ENCODE measurements at places on chromosomes 13 and 19. TPM values are rescaled to one million over a fixed set of nuclear protein-coding genes. Genes with fewer than 3 reads are reported as not detected.
A peak's percentile ranks its signal among the peaks of the same experiment; 100 is the strongest.

DNA sequence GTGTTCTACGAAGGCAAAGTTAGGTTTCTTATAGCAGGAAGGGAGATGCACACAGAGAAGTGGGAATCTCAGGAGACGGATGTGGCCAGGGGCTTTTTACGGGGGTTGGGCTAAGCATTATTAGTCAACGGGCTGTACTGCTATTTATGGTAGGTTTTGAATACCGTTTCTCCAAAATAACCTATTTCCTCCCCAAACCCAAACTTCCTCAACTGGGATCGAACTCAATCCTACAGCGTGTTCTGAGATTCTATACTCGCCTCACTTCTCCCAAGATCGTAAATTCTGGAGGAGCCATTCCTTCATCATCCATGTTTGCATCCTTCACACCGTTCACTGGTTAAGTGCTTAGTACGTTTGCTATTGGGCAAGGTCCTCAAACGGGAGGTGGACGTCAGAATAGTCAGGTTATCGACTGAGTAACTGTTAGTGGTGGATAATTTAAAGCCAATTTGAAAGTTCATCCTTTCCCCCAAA lies 1.2 kb upstream of the TRIM13 start:
- no peak for DNase-seq

GRCh38 chr19:34184880-34185491 lies 12.7 kb downstream of the LSM14A start:
- DNase-seq: no peak

- DNase-seq: peak; percentile 52
Observed at GRCh38 chr13:80469853-80470381, 129.0 kb upstream of the SPRY2 start.

DNA sequence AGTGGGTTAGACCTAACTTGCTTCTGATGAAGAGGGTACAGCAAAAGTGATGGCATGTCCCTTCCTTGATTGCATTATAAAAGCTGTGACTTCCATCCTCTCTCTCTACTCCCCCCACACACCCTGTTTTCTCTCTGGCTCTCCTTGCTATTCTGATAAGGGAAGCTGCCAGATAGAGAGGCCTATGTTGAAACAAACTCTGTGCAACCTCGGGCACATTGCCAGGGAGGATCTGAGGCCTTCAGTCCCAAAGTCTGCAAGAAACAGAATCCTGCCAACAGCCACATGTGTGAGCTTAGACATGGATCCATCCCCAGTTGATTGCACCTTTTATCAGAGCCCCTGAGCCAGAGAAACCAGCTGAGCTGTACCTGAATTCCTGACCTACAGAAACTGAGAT lies 44.8 kb upstream of the ARGLU1 start:
- no peak for DNase-seq

DNA sequence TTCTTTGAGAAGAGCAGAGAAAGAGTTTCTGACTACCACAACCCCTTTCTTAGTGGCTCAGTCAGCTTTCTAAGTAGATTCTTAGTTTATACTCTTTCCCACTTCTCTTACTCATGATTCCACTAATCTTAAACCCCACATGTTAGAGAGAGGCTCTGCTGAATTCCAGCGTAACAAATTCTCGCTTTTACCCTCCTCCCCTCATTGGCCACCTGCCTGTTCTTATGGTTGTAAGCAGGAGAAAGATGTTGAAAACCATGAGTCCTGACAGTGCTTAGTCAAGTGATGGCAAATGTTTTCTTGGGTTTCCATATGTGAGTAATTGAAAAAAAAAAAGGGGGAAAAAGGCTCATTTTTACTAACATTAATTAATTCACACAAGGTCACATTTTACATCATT lies 125.9 kb downstream of the ZDHHC20 start:
- DNase-seq: no peak

GRIK5 gene
- not detected for total RNA-seq

- peak; percentile 96 for DNase-seq
Observed at GRCh38 chr13:110390567-110390966, 83.5 kb downstream of the COL4A2 start.

DNA sequence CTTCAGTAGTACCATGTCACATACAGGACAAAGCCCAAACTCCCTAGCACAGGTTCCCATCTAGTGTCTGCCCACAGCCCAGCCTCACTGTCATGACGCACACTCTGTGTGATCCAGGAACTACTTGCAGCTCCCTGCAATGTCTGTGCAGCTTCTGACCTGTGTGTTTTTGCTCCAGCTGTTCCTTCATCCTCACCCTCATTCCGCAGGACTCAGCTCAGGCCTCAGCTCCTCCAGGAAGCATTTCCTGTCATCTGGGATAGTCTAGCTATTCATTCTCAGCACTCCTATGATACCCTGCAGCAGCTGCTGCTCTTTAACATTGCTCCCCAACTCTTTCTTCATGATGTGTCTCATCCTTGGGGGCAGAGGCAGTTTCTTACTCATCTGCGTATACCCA lies 56.1 kb downstream of the ENOX1 start:
- DNase-seq: no peak

DNA sequence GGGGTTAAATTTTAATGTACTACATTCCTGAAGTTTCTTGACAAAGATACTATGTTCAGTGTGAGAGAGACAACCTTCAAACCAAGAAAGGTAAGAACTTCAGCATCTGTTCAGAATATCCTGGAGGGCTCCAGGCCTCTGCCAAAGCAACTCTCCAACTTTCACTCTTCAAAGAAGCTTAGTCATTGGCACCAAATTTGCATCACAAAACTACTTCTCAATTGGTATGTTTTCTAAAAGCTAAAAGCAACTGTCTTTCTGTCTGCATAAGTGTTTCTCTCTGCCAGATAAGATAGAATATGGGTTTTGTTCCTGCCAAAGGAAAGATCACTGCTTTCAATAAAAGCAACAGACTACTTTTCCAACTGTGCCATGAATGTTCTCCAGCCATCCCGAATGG lies 187.4 kb downstream of the SUCLA2 start:
- DNase-seq: no peak

DNA sequence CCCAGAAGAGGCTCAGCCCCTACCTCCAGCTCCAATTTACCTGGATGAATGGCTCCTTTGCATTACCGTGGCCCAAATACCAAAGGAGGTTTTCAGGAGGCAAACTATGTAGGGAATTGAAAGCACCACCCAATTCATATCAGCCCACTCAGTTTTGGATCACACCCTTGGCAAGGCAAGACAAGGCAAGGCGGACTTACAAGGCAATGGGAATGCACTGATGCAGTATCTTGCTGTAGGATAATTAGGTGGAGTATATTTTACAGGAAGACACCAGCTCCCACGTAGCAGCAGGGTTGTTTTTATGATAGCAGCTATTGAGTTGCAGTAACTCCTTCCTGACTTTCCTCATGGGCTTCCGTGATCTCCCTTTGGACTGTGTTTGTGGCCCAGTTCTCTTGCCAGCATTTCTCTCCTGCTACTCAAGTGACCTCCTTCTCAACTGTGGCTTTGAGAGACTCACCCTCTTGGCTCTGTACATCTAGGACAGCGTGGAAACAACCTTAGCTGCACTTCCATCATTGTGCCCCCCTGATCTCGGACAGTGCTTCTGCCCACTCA lies 935.9 kb downstream of the EFNB2 start:
- no peak for DNase-seq

DNA sequence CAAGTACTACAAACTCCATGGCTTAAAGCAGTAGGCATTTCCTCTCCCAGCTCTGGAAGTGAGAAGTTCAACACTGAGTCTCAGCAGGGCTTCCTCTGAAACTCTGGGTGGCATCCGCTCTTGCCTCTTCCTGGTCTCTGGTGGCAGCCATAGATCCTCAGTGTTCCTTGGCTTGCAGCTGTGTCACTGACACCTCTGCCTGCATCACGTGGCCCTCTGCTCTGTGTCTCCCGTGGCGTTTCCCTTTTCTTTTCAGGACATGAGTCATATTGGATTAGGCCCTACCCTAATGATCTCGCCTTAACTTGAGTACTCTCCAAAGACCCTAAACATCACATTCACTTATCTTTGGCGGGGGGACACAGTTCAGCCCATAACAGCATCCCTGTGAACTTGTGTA lies 466.7 kb downstream of the MYO16 start:
- peak; percentile 60 for DNase-seq

CLEC11A gene
- total RNA-seq: 1.7 TPM

- peak; percentile 87 for DNase-seq
Observed at GRCh38 chr13:28574617-28575142, 79.8 kb upstream of the FLT1 start.

TSHZ3 gene
- 8.3 TPM for total RNA-seq

ICAM5 gene
- total RNA-seq: 0.79 TPM

DNA sequence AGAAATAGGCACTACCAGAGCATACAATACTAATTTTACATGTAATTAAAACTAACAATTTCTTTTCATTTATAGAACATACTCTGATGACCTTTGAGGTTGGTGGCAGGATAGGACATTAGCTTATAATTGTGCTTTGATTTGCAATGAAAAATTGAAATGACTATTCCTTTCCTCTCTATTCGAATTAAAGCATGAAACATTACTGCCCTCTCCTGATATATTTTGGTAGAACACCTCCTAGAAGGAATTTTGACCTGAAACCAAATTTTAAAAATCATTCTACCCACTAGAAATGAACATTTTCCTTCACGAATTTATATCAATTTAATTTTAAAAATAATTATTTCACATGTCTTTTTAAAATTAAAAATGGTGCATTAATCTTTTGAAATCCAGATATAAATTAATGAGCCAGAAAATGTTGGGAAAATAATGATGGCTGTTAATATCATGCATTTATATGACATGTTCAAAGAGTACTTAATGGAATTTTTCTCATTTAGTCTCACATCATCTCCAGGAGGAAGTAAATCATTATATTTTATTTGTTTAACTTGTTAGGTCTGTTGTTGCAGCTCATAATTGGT lies 556.3 kb upstream of the ARGLU1 start:
- no peak for DNase-seq

GRCh38 chr19:14614099-14614412 lies 31.2 kb downstream of the CLEC17A start:
- no peak for DNase-seq

DNA sequence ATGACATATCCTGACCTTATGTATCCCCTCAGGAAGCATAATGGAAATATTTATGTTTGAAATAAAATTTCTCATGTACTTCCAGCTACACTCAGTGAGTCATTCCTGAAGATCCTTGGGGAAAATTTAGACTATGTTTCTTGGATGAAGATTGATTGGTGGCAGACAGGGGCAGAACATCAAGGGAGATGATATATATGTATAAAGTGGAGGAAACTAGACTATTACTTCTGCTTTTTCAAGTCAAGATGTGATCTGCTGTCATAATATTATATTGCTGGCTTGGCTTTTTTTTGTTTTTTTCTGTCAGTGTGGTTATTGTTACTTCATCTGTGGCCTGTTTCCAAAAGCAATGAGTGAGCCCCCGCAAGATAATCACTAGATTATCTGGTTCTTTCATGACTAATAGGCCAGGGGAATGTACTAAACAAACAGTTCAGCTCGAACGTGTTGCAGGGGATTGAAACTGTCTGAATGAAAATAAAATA lies 87.2 kb upstream of the TNFSF11 start:
- DNase-seq: peak; percentile 74

GRCh38 chr19:44807652-44808462 lies 1.0 kb upstream of the BCAM start:
- DNase-seq: peak; percentile 79

GRCh38 chr13:96991072-96991471 lies 3.2 kb downstream of the OXGR1 start:
- DNase-seq: no peak

CEACAM19 gene
- 0.06 TPM for total RNA-seq

ZBTB32 gene
- not detected for total RNA-seq

KL gene
- total RNA-seq: not detected

GRCh38 chr19:5345895-5346386 lies 5.3 kb upstream of the PTPRS start:
- DNase-seq: peak; percentile 83

DNA sequence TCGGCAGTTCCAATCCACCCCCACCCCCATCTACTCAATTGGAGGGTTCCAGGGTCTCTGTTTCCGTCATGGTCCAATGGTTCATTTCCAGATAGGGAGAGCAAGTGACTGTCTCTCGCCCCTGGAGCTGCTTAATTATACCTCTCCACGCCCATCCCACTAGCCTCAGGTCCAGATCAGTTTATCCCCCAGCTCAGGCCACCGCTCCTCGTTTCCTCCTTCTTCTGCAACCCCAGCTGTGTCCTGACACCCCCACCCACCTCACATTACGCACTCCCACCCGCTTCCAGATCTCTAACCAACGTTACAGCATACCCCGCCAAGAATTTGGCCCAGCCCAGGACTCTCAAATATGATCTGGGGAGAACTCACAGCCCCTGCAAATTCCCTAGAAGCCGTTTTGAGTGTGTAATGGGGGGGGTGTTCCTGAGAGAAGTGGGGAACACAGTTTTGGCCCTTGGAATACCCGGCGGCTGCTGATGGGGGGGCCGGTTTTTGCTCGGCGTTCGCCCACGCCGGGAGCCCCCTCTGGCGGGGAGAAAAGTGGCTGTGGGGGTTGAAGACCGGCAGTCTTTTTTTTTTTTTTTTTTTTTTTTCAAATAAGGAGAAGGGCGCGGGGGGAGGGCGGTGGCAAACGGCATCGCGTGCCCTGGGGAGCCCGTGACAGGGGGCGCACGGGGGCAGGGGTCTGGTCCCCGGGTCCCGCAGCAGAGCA lies 1.7 kb upstream of the PDE4A start:
- peak; percentile 62 for DNase-seq

DNA sequence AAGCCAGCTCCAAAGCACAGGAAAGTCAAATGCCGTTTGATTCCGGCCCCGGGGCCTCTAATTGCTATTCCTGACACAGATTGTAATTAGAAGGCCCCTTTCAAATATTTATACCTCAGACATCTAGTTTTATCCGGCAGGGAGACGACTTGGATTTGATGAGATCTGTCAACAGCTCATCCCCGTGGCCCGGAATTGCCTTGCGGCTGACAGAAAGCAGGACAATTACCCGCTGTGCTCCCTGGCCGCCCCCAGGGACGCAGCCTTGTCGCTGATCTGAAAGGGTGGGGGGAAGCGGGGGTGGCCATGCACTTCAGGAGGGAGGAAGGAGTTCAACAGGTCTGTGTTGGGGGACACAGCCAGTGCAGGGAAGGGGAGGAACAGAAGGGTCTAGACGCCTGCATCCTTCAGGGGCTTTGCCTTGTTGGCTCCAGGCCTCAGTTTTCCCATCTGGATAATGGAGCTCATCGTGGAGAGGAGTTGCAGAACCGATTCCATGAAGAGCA lies 1.8 kb upstream of the SHD start:
- no peak for DNase-seq

DNA sequence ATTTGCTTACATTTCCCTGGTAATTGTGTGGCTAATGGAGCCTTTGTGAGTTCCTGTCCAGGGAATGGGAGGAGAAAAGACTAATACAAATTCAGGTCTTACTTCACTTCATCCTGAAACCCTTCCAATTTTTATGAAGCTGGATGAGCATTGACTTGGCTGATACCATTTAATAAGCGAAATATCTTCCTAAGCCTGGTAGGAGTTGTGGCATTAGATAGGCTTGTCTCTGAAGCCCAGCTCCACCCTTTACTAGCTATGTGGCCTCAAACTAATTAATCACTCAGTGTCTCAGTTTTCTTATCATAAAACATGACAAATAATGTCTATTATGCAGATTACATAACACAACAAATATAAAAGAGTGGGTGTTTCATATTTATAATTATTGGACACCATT lies 106.3 kb downstream of the FGF9 start:
- DNase-seq: no peak

GRCh38 chr19:31351056-31351854 lies 2.0 kb upstream of the TSHZ3 start:
- peak; percentile 70 for DNase-seq

ELL gene
- total RNA-seq: 14.8 TPM

- no peak for DNase-seq
Observed at GRCh38 chr13:94661406-94661805, 50.9 kb downstream of the SOX21 start.

GRCh38 chr19:10876459-10877240 lies 5.3 kb downstream of the CARM1 start:
- no peak for DNase-seq

Measured in SJSA1 (cell line).